ENCODE measurements at places on chromosomes 6 and 20.

DNA sequence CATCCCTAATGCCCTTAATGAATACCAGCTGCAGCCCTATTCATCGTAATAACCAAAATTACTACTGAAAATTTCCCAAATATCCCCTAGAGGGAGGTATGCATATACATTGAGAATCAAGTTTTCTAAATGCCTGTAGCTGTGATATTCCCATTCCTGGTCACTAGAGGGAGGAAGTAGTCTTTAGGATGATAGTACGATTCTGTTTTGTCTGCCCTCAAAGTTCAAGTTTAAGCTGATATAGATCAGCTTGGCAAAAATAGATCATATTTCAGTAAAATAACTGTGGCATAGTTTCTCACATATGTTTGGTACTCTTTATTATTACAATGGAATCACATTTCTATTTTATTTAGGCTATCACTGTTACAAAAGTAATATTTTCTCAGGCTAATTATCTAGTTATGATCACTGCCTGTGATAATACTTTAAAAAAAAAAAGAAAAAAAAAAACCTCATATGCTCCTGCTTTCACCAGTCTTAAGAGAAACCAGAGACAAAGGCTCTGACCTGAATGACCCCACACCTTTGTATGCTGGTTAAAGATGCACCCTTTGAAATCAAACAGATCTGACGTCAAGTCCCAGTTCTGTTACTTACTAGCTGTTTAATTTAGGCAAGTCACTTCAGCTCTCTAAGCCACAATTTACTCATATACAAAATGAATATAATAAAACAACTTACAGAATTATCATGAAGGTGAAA, 11.0 kb downstream of the TSPYL1 start:
- no peak overlapping the region for H3K27ac ChIP-seq
- peak; percentile 92 for DNase-seq
- no peak overlapping the region for H3K4me3 ChIP-seq
- H3K4me1 ChIP-seq, result no peaks in the 10 kb centered on the region

- peak overlapping the region; percentile 99 for H3K4me3 ChIP-seq
- H3K27me3 ChIP-seq, result no peaks in the 10 kb centered on the region
- H3K27ac ChIP-seq, result peak overlapping the region; percentile 43
- no peak for DNase-seq
- H3K36me3 ChIP-seq, result no peaks in the 10 kb centered on the region
Measured at GRCh38 chr6:89818977-89819335, 638 bp downstream of the MDN1 start.

DNA sequence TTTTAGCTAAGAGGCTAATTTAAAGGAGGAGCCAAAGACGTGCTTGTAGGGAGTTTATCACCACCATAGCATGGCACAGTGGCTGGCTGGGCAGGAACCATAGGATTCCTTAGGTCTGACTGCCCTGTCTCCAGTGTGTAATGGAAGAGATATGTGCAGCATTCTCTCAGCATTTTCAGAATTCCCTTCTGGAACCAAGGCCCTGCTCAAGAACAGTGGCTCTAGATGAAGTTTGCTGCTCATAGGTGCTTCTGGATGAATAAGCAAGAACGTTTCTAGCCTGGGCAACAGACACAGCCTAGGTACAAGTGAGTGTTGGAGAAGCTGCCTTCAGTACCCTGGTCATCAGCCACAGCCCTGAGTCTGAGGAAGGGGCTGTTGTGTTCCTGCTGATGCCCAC, 69.1 kb downstream of the LCA5 start:
- DNase-seq, result peak; percentile 89
- H3K4me3 ChIP-seq, result no peak overlapping the region
- H3K36me3 ChIP-seq, result no peaks in the 10 kb centered on the region

DNA sequence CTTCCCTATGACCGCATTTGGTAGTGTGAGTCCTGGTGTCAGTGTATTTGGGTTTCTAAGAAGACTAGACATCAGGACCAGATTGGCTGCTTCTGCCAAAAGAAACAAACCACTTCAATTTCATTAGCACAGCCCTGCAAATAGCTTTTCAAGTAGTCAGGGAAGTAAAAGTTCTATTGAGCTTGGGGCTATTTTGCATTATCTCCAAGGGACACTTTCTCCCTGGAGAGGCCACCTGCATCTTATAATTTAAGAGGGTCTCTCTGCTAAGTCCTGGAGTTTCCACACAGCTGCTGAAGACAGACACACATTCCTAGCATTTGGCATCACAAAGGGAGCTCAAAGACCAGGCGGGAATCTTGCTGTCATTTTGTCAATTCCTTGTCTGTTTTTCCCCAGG, 141.2 kb downstream of the BMP2 start:
- DNase-seq, result peak; percentile 15
- no peaks in the 10 kb centered on the region for H3K4me1 ChIP-seq
- H3K4me3 ChIP-seq, result no peak overlapping the region
- H3K27me3 ChIP-seq, result no peaks in the 10 kb centered on the region

DNA sequence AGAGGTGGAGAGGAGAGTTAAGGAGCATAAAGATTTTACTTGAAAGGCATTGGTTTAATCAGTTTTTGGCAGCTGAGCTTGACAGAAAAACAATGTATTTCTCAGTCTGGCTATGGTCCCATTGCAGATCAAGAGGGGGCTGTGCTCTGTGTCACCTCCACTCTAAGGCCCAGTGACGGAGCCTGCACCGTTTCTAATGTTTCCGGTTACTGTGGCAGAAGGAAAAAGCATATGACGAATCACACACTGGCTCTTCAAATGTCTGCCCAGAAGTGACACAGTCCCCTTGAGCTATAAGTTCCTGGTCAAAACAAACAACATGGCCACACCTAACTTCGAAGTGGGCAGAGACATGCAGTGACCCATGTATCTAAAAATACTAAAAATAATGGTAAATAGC, 372.0 kb downstream of the PLCB1 start:
- H3K27me3 ChIP-seq, result no peaks in the 10 kb centered on the region
- H3K4me3 ChIP-seq, result no peak overlapping the region
- no peaks in the 10 kb centered on the region for H3K36me3 ChIP-seq

- H3K27ac ChIP-seq, result no peak overlapping the region
- no peaks in the 10 kb centered on the region for H3K27me3 ChIP-seq
- DNase-seq, result no peak
- no peak overlapping the region for H3K4me3 ChIP-seq
- no peaks in the 10 kb centered on the region for H3K36me3 ChIP-seq
- no peaks in the 10 kb centered on the region for H3K4me1 ChIP-seq
Measured at GRCh38 chr6:133313068-133313467, 71.9 kb downstream of the EYA4 start.

DNA sequence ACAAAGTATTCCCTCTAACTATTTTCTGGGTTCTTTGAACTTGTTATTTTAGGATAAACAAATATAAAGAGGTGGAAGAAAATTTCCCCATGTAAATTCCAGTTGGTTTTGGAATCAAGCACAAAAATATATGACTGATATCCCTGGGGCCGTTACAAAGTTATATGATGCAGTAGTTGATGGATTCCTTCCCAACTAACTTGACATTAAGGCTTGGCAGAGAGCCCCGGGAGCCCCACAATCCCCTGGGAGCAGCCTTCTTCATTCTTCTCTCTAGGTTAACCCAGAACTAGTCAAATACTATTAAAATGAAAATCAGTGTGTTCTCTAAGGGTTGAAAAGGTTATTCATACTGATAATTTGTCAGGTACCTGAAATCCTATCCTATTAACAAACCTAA, 508.9 kb upstream of the SOX4 start:
- no peaks in the 10 kb centered on the region for H3K27me3 ChIP-seq
- no peak overlapping the region for H3K27ac ChIP-seq
- no peak for DNase-seq

- no peaks in the 10 kb centered on the region for H3K36me3 ChIP-seq
- H3K27me3 ChIP-seq, result no peaks in the 10 kb centered on the region
- peak overlapping the region; percentile 38 for H3K27ac ChIP-seq
- H3K4me1 ChIP-seq, result peaks cover 10% of the 10 kb centered on the region
Measured at GRCh38 chr20:35854713-35855348, 83.0 kb downstream of the PHF20 start.

DNA sequence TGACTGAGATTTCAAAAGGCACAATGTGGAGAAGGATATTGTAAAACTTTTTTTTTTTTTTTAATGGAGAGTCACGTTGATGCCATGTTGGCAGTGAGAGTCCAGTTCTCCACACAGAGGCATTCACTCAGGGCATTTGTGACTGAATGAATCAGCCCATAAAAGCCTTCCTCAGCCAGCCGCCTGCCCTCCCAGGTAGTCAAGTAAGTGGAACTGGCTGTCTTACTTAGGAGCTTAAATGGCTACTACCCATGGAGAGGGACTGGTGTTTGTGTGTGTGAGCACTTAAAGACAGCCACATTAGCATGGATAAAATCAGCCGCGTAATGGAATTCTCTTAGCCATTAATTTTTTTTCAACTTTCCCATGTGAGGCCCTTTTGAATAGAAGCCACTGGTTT, 12.6 kb downstream of the AAR2 start:
- no peaks in the 10 kb centered on the region for H3K4me1 ChIP-seq
- no peak overlapping the region for H3K27ac ChIP-seq
- H3K36me3 ChIP-seq, result peaks cover 18% of the 10 kb centered on the region
- no peaks in the 10 kb centered on the region for H3K27me3 ChIP-seq

- H3K4me3 ChIP-seq, result no peak overlapping the region
- no peaks in the 10 kb centered on the region for H3K36me3 ChIP-seq
- H3K27ac ChIP-seq, result peak overlapping the region; percentile 44
- H3K4me1 ChIP-seq, result peaks cover 33% of the 10 kb centered on the region
- no peaks in the 10 kb centered on the region for H3K27me3 ChIP-seq
- DNase-seq, result no peak
Measured at GRCh38 chr20:47035026-47035590, 140.5 kb downstream of the EYA2 start.

GRCh38 chr20:62446481-62446880, 19.1 kb upstream of the RBBP8NL start:
- no peak overlapping the region for H3K4me3 ChIP-seq
- no peak overlapping the region for H3K27ac ChIP-seq
- no peaks in the 10 kb centered on the region for H3K27me3 ChIP-seq

GRCh38 chr6:24659561-24659960, 7.1 kb downstream of the TDP2 start:
- H3K36me3 ChIP-seq, result peaks cover 7% of the 10 kb centered on the region
- no peak overlapping the region for H3K4me3 ChIP-seq
- no peak for DNase-seq
- H3K27ac ChIP-seq, result no peak overlapping the region

DNA sequence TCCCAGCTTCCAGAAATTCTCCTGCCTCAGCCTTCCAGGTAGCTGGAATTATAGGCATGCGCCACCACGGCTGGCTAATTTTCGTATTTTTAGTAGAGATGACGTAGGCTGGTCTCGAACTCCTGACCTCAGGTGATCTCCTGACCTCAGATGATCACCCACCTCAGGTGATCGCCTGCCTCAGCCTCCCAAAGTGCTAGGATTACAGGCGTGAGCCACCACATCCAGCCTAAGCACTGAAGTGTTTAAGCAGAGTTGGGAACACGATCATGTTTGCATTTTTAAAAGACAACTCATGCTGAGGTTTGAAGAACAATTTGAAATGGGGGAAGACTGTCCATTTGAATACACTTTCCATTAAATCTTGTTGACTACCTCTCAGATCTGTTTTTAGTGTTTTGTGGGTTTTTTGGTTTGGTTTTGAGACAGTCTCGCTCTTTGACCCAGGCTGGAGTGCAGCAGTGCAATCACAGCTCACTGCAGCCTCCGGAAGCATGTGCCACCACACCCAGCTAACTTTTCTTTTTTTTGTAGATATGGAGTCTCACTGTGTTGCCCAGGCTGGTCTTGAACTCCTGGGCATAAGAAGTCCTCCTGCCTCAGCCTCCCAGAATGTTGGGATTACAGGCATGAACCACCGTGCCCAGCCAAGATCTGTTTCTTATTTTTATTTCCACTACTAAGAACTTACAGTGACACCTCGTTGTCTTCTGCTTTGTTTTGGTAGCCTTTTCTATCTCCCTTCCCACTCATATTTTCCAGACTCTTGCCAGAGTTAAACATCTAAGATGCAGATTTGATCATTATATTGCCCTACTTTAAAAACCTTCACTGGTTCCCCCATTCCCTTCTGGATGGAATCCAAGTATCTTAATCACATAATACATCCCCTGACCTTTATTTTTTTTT, 5.5 kb downstream of the CASP8AP2 start:
- no peak overlapping the region for H3K4me3 ChIP-seq
- DNase-seq, result peak; percentile 11
- no peaks in the 10 kb centered on the region for H3K27me3 ChIP-seq

DNA sequence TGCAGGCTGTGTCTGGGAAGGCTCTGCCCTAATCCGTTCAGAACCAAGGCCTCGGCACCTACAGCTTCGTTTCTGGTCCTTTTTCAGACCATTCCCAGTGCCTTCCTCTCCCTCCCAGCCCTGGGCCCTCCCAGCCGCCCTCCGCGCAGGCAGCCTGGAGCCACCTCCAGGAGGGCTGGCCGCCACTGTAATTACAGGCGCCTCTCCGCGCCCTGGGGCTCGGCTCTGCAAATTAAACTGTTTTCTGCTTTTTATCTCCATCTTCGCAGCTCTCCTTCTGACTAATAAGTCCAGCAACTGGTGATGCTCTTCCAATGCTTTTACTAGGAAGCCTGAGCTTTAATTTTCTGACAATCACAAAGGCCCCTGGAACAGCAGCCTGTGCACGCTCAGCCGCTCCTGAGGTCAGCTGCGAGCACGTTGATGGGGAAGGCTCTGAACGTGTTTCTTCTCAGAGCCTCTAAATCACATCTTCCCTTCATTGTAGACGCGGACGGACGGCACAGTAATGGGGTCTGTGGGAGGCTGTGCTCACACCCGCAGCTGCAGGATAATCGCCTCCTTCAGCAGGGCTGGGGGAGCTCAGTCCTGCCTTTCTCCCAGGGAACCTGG, 194.6 kb downstream of the DLL1 start:
- no peak for DNase-seq
- H3K4me1 ChIP-seq, result peaks cover 19% of the 10 kb centered on the region
- no peaks in the 10 kb centered on the region for H3K27me3 ChIP-seq

- no peaks in the 10 kb centered on the region for H3K27me3 ChIP-seq
- H3K4me1 ChIP-seq, result peaks cover 10% of the 10 kb centered on the region
- H3K27ac ChIP-seq, result no peak overlapping the region
- no peak for DNase-seq
- no peak overlapping the region for H3K4me3 ChIP-seq
Measured at GRCh38 chr6:11771473-11772048, 7.0 kb downstream of the ADTRP start.

DNA sequence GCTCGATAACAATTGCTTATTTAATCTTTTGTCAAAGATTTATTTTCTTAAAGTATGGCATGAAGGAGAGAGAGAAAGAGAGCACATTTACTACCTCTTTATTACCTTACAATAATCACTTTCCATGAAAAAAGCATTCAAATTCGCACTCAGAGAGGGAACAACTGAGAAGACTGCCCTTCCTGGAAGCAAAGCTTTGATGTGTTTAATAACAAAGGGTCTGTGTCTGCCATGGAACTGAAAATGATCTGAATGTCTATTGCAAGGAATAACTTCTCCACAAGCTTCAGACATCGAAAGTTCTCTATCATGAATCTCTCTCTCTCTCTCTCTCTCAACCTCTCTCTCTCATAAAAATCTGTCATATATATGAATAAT, 308.9 kb downstream of the HDGFL1 start:
- no peaks in the 10 kb centered on the region for H3K27me3 ChIP-seq
- no peak for DNase-seq
- no peaks in the 10 kb centered on the region for H3K36me3 ChIP-seq

GRCh38 chr6:44697327-44697726, 309.8 kb downstream of the CDC5L start:
- no peaks in the 10 kb centered on the region for H3K4me1 ChIP-seq
- H3K27ac ChIP-seq, result no peak overlapping the region
- H3K27me3 ChIP-seq, result no peaks in the 10 kb centered on the region

GRCh38 chr6:170280689-170281045, 10.2 kb downstream of the DLL1 start:
- DNase-seq, result no peak
- peaks cover 23% of the 10 kb centered on the region for H3K36me3 ChIP-seq
- H3K4me3 ChIP-seq, result no peak overlapping the region
- H3K27ac ChIP-seq, result no peak overlapping the region
- H3K4me1 ChIP-seq, result no peaks in the 10 kb centered on the region
